GM23338 (cell line): ENCODE measurements at places on chromosomes 13 and 19. TPM values are rescaled to one million over a fixed set of nuclear protein-coding genes. Genes with fewer than 3 reads are reported as not detected.

DNA sequence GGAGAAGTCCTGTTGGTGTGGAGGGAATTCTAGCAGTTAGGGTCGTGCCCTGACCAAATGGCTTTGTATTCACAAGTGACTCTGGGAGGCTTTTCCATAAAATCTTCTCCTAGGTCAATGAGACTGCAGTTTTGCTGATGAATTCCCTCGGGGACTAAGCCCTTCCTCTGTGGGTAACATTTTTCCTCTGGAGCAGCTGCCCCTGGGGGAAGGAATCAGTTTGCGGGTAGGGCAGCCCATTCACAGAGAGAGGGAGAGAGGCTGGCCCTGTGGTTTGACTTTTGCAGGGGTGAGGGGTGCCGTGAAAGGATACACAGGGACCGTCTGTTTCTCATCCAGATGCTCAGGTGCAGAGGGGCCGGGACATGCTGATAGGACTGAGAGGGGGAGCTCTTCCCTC is 67.3 kb downstream of the ERICH6B start:
- no peaks in the 10 kb centered on the region for H3K36me3 ChIP-seq
- no peaks in the 10 kb centered on the region for H3K27me3 ChIP-seq
- no peak overlapping the region for H3K27ac ChIP-seq
- no peak overlapping the region for H3K4me3 ChIP-seq
- no peaks in the 10 kb centered on the region for H3K4me1 ChIP-seq
- peak; percentile 16 for DNase-seq

GRCh38 chr13:27120811-27121210 is 50.8 kb downstream of the USP12 start:
- H3K36me3 ChIP-seq = peaks cover 23% of the 10 kb centered on the region
- H3K4me1 ChIP-seq = peaks cover 54% of the 10 kb centered on the region
- no peak for DNase-seq
- no peaks in the 10 kb centered on the region for H3K27me3 ChIP-seq
- peak overlapping the region; percentile 14 for H3K27ac ChIP-seq
- peak overlapping the region; percentile 12; the same call in 1 of the 2 replicates for H3K4me3 ChIP-seq

- DNase-seq = no peak
- H3K36me3 ChIP-seq = no peaks in the 10 kb centered on the region
- H3K27ac ChIP-seq = no peak overlapping the region
- H3K4me3 ChIP-seq = no peak overlapping the region
- H3K27me3 ChIP-seq = no peaks in the 10 kb centered on the region
Measured at GRCh38 chr13:21517576-21517975, 58.5 kb upstream of the ZDHHC20 start.

Gene ZNF534
- total RNA-seq = 0.10 TPM in 1 of 2 replicates, not detected in the other

Gene PINLYP
- total RNA-seq = 4.3 and 7.8 TPM in 2 replicates

Gene LRRC4B
- total RNA-seq = 12.8 and 13.2 TPM in 2 replicates

Gene C3
- total RNA-seq = 4.8 and 17.7 TPM in 2 replicates
